ENCODE measurements at places on chromosomes 2 and 18.
A peak's percentile ranks its signal among the peaks of the same experiment; 100 is the strongest.

- peak; percentile 26 for DNase-seq
Observed at GRCh38 chr2:108215794-108216211, 24.0 kb upstream of the SULT1C3 start.

GRCh38 chr18:79402977-79403722, 7.4 kb downstream of the NFATC1 start:
- peak; percentile 59 for DNase-seq

GRCh38 chr18:65487569-65487968, 263.2 kb upstream of the CDH7 start:
- DNase-seq = no peak

- no peak for DNase-seq
Observed at GRCh38 chr2:42203792-42204191, 34.6 kb downstream of the EML4 start.

DNA sequence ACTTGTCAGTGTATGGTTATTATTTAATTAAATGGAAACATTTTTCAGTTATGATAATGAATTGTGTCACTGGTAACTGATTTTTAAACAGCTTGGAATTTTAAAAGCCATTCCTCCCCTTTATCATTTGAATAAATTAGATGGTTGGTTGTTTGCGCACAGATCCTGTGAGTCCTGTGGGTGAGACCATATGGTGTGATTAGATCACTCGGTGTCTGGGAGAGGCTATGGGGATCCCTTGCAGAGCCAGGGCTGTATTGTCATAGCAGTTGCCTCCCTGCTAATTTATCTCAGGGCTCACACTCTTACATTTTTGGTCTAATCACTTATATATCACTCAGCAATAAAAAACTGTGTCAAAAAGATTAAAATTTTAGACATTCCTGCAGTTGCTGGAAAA, 133.5 kb downstream of the ASXL3 start:
- no peak for DNase-seq

- no peak for DNase-seq
Observed at GRCh38 chr2:109171444-109172334, 42.7 kb downstream of the SH3RF3 start.

DNA sequence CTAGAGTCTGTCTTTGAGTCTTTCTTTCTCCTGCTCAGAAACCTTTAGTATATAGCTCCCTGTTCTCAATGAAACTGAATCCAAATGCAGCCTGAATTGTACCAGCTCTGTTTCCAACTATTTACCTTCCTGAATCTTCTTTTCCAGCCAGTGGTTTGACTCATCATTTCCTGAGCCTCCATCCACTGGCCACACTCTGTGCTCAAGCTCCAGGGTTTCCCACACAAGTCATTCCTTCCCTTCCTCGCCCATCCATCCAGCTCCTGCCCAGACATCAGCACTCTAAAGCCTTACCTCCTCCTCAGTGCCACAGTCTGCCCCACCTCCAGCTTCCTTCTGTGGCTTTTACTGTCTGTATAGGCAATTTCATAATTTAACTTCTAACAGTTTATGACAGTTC, 233.6 kb upstream of the RASGRP3 start:
- no peak for DNase-seq

- no peak for DNase-seq
Observed at GRCh38 chr18:63736876-63737275, 34.1 kb downstream of the SERPINB11 start.

DNA sequence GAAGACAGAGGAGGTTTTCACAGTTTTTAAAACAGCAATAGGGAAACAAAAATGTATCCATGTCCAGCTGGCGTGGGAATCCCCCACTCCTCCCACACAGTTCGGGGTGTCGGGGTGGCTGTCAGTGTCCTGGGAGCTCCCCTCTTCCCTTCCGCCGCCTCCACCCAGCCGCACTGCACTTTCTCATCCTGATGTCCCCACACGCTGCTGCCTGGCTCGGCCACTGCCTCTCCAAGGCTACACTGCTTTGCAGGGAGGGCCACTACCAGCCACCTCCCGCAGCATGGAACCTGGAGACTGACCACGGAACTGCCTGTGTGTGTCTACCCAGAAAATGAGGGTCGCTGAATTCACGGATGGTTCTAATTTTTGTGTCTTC, 138.7 kb upstream of the CTDP1 start:
- DNase-seq = no peak

- DNase-seq = peak; percentile 49
Observed at GRCh38 chr2:159053161-159054031, 85.0 kb downstream of the TANC1 start.

DNA sequence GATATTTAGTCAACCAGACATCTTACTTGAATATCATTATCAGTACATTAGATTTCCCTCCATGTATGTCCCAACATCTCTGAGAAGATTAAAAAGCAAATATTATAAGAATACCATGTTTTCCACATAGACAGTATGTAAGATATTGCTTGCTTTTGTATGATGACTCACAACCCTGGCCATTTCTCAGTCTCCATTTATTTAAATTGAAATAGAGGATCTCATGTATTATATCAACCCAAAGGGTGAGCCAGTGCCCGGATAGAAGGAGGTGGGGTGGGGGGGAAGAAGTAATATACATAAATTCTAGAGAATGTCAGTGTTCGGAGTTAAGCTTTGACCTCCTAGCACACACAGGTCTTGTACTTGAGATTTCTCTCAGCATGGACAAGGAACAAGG, 109.6 kb downstream of the KYNU start:
- DNase-seq = no peak

- DNase-seq = no peak
Observed at GRCh38 chr2:98564541-98565132, 43.7 kb downstream of the COA5 start.

DNA sequence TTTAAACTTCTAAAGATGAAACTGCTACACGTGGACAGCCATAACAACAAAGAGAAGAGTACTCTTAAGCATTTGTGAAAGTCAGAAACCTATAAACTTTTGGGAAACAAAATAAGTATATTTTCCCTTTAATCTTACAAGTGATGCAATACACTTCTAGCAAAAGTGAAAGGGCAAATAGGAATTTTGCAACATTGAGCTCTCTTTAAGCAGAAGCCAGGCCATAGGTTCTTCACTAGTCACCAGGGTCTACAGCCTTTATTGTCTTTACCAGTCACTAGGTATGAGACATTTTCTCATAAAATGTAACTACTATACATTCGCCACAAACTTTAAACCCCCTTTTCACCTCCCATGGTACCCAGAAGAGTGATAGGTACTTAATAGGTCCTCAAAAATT, 37.5 kb downstream of the SCN1A start:
- no peak for DNase-seq

DNA sequence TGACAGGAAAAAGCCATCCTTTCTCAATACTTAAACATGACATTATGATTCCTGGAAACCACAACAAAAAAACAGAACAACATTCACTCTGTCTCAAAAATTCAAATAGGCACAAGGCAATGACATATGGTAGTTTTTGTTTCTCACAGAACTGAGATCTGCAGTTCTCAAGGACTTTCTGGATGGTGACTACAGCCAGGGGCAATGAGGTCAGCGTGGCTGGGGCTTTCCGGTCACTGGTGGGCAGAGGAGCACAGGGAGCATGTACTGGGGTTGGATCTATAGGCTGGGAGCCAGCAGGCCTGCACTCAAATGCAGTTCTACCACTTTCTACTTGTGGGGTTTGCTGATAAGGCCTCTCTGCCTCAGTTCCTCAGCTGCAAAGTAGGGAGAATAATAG, 72.0 kb downstream of the CTAGE1 start:
- no peak for DNase-seq

DNA sequence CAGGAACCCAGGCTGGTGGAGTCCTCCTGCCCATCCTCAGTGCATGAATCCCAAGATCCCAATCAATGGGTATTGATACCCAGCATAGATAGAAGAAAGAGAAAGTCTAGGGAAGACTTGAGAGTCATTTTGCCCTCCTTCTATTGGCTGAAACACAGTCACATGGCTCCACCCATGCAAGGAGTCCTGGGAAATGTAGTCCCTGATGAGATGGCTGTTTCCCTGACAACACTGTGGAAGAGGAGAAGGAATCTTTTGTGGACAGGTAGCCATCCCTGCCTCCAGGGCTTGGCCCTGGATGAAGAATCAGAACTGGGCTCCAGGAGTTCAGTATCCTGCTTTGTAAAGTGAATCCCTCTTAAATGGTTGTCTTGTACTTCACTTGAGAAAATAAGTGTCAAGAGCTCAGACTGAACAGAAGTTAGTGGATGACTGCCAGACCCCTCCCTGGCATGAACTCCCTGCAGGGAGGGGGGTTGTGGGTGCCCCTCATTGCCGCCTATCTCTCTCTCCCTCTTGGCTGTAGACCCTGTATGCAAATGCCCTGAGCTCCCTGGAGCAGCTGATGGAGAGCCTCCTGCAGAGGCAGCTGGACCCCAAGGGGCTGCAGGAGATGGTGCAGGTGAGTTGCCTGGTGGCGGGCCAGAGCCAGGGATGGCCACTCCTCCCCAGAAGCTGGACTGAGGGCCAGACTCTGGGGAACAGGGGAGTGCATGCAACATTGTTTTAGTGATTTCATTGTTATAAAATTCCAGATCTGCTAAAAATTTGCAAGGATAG, 36.1 kb downstream of the MROH2A start:
- DNase-seq = no peak

- DNase-seq = peak; percentile 96
Observed at GRCh38 chr2:207529330-207530159, at the start of gene CREB1. Gene CREB1, plus strand, starts transcription at chr2:207529962. Its CDS starts 25,674 bp downstream, at chr2:207555636.

GRCh38 chr2:46493971-46494250, 14.5 kb downstream of the TMEM247 start:
- no peak for DNase-seq

DNA sequence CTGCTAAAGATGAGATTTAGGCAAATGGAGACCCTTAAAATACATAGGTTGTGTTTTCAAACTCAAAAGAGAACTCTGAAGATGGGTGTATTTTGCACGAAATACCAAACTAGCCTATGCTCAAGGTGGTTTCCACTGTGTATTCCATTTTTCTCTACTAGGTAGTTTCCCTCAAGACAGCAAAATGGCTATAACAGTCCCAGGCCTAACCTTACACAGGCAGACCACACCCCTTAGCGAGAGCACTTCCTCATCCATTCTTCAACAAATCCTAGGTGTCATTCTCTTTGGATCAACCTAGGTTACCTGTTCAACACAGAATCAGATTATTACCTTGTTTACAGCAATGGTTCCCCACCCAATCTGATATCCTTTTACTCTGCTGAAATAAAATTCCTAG, 42.6 kb downstream of the HNRNPLL start:
- DNase-seq = no peak

DNA sequence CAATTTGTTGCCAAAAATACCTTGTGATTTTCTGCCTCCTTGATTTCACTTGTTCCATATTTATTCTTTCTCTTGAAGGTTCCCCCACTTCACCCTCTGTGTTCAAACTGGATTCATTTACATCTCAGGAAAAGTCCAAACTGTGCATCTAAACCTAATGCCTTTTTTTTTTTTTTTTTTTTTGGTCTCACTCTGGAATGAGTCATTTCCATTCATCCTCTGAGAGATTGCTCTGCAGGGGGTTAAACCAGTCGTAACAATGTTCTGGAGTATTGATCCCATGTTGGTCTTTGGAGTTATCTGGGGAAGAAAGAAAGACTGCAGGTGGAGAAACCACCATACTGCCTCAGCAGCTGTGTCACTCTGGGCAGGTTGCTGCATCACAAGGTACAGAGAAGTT, 119.7 kb downstream of the TACR1 start:
- no peak for DNase-seq

GRCh38 chr2:178899656-178900055, 92.4 kb upstream of the TTN start:
- no peak for DNase-seq

- no peak for DNase-seq
Observed at GRCh38 chr18:21141668-21142422, 30.2 kb upstream of the ROCK1 start.

GRCh38 chr18:35756506-35757117, 175.1 kb downstream of the GALNT1 start:
- DNase-seq = peak; percentile 83

DNA sequence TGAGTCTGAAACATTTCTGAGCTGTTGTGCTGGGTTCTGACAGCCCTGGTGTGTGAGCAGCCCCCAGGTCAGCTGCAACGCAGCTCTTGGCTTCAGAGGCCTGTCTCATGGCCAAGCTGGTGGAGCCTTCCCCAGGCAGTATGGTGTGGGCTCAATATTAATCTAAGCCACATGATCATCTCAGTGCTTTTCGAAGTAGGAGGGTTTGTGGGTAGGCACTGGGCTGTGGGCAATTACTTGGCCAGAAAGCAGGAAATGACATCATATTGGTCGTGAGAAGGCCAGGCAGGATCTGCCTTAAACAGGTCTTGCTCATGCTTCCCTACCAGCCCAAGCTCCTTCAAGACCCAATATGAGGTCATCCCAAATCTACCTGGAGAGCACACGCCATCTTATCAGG, 26.9 kb downstream of the LOXHD1 start:
- no peak for DNase-seq

- DNase-seq = no peak
Observed at GRCh38 chr18:79375441-79376154, 20.1 kb upstream of the NFATC1 start.

DNA sequence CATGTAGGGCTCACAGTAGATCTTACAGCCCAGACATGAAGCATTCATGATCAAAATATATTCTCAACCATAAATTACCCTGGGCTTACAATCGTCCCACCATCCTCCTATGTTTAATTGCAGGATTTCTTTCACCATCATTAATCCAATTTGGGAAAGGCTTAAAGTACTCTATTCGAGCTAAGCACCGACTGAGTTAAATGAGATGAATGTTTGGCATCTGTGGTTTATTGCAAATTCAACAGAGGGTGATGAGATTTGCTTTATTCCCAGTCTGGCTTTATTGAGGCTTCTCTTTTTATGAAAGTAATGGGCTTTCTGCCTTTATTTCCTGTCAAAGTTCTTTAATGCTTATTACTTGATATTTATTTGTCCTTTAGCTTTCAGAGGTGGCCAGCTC, 159.0 kb downstream of the METTL4 start:
- no peak for DNase-seq

DNA sequence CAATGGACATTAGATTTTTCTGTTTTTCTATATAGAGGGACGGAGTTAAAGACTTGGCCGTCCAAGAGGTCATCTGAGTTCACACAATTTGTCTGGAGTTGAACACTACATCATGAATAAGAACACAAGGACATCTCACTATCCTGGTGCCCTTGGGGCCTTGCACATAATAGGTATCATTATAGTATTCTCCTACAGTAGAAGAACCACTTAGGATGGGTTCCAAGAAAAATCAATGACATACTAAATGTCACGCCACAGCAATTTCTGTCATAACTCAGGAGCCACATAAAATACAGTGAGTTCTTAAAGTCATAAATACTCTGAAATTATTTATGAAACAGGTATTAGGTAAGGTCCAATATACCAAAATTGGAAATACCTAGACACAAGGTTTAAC, 154.4 kb downstream of the NCKAP5 start:
- no peak for DNase-seq

- DNase-seq = no peak
Observed at GRCh38 chr2:232126301-232127099, 165.0 kb downstream of the DIS3L2 start.

Data from pons (tissue), 1 donor.